Activated CD8-positive, alpha-beta memory T cell treated with anti-CD3 and anti-CD28 coated beads, Interleukin-2, amount 10 ng/mL, durations not matched to agents 7 days and 5 days (primary cell): ENCODE measurements at places on chromosomes 5 and 9. TPM values are rescaled to one million over a fixed set of nuclear protein-coding genes. Genes with fewer than 3 reads are reported as not detected.

DNA sequence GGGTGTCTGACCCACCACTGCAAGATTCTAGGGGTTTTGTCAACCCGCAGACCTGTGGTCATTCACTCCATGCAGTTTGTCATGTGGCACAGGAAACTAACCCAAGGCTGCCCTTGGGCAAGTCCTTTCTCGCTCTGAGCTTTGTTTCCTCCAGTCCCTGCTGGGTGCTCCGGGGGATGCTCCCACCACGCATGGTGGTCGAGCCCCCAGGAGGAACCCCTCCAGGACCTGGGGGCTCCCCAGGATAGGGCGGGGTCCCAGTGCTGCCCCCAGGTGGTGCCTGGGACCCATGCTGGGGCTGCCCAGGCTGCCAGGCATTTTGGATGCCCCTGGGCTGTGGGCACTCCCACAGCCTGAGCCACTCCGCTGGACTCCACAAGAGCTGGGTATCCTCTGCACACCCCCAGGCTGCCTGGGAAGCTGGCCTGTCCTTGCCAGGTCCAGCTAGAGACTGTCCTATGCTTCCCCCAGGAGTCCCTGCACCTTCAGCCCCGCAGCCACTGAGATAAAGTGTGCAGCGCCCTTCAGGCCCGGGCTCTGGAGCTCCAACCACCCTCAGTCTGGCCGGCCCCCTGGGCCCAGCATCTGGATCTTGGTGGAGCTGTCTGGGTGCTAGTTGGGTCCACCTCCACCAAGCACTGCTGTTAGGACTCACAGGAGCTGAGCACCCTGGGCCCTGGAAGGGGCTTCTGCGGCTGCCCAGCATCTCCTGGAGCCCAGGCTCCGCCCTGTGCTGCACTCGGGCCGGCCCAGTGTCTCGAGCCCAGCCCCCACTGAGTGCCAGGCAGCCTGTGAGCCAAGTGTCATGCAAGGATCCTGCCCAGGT is 104.3 kb downstream of the PHF2 start:
- peak; percentile 34 for DNase-seq

GRCh38 chr5:1505506-1506241 is 18.1 kb downstream of the LPCAT1 start:
- no peak for DNase-seq

GRCh38 chr5:130400091-130400490 is 495.8 kb downstream of the CHSY3 start:
- no peak for DNase-seq

ESM1 gene
- total RNA-seq: 0.21 TPM

SLC34A1 gene
- total RNA-seq: 0.85 TPM

SPATA31C1 gene
- total RNA-seq: not detected

ADRB2 gene
- total RNA-seq: 4.4 TPM

DNA sequence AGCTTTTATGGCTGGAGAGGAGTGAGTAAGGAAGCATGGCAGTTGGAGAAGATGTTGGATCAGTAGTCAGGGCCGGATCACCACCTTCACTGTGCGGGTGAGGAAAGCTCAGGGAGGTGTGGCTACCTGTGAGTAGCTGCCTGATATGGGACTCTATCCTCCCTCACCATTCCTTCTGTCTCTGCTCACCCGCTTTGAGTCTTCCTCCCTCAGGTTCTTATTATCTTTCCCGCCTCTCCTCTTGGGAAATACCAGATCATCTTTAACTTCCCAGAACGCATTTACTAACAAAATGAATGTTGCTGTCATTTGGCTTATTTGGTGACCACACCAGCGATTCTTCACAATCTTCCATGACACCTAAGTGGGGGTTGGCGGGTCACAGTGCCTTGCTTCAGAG is 140.7 kb upstream of the GPR151 start:
- DNase-seq: no peak

DNA sequence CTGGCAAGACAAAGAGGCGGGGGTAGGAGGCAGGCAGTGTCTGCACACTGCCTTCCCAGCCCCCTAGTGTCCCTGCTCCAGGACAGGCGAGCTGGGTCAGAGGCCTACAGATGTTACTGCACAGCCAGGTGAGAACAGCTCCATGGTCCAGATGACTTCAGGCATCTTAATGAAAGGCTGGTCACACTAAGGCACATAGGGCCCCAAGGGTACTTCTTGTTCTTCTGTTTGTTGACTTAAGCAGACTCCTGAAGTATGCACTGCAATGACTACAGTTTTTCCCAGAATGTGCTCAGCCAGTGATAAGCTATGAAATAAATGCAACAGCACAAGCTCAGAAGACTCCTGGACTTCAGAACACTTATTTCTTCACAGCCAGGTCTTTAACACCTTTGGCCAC is 27.4 kb downstream of the ATPSCKMT start:
- no peak for DNase-seq

DNA sequence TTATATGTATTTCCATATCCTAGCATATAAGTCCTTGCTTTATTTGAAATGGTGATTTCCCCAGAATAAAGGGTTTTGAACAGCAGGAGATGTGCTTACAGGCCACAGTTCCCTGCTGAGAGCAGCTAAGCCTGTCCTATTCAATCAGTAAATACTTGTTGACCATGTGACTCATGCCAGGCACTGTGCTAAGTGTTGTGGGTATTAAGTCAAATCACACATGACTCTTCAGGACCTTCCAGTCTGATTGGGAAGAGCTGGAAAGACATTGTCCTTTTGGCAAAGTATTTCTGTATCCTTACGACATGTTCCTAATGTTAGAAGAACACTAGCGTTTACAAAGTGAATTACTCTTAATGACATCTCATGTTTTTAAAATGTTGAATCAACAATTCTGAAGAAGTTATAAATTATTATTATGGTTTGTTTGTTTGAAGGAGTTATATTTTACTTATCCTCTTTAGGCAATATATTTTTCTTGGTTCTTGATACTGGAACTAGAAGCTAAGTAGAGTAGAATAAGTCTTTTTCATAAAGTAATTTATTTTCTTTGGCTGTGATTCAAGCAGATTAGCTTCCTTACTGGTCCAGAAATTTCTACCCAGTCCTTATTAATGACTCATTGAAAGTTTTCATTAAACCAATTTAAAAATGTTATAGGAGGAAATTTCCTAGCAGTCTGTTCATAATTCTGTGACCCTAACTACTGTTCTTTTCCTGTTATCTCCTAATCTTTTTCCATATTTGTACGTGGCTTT is 82.1 kb downstream of the GAPVD1 start:
- no peak for DNase-seq

- DNase-seq: no peak
Measured at GRCh38 chr5:156836846-156837245, 13.2 kb upstream of the PPP1R2B start.

DNA sequence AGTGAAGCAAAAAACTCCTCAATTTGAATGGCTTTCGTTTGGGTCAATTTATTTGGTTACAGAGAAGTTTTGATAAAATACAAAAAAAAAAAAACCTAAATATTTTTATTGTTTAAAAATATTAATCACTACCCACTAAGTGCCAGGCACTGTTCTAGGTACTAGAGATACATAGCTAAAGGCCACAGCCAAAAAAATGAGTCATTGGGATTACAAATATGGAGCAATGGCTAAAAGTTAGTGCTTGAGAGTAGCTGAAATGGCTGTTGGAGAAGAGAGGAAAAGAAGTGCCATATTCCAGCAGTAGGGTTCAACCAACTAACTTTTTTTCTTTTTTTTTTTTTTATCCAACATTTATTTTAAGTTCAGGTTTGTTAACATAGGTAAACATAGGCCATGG is 130.1 kb upstream of the PTGER4 start:
- DNase-seq: no peak

PCDHB16 gene
- total RNA-seq: not detected

SLIT3 gene
- total RNA-seq: 0.09 TPM
